ENCODE measurements at places on chromosomes 4 and X.

GRCh38 chrX:48827654-48827968 is 1.3 kb downstream of the ERAS start:
- no peak for DNase-seq

DNA sequence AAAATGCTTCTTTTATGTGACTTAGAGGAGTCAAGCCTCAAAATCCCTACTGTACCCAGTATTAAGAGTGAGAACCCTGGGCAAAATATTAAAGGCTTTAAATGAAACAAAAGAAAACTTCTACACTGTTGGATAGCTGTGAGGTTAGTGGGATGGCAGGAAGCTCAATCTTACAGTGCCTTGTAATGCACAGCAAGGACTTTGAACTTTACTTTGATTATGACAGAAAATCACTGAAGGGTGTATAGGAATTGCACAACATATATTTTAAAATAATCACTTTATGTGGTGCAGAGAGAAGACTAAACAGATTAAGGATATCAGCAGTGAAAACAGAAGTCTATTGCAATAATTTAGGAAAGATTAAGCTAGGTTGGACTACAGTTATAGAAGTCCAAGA is 1333.4 kb downstream of the ADGRL3 start:
- no peak for DNase-seq

- peak; percentile 10 for DNase-seq
Observed at GRCh38 chrX:48896611-48897011, 957 bp downstream of the TIMM17B start.

DNA sequence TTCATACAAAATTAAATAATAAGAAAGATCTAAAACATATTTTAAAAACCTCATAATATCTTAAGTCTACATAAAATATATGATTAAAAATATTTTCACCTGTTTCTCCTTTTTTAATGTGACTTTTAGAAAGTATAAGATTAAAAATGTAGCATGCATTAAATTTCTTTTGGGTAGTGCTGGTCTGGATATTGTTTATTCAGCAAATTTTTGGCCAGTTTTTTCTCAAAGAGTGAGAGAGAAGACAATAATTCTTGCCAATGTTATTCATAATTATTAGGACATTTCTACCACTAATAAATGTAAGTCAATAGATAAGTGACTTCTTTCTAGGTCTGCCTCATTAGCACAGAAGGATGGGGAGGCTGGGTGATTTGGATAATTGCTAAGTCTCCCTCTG is 14.1 kb downstream of the MAGEB1 start:
- no peak for DNase-seq

DNA sequence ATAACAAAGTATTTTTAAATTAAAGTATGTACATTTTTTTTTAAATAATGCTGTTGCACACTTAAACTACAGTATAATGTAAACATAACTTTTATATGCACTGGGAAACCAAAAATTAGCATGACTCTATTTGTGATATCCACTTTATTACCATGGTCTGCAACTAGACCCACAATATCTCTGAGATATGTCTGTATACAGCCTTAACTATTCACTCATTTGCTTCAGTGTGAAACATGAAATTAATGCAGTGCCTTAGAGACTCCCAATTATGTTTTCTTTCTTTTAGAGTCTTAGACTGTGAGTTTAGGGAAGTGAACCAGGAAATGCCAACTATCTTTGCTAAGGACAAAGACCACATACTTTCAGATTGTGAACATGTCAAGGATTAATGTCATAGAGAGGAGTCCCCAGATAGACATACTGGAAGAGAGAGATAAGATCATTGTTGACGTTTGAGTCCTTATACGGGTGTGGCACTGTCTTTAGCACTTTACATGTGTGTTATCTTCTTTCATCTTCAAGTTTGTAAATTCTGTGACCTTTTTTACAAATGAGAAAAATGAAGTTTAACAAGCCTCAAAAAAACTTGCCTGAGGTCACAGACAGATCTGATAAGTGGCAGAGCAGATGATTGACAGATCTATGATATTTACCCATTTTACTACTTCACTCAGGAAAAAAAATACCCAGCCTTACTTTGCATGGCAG is 23.2 kb downstream of the CXorf58 start:
- no peak for DNase-seq

GRCh38 chr4:139826426-139826825 is 160.8 kb downstream of the MGST2 start:
- DNase-seq: no peak

- peak; percentile 73 for DNase-seq
Observed at GRCh38 chr4:142353149-142353738, 492.9 kb downstream of the INPP4B start.

GRCh38 chrX:53440621-53441517 is 6.7 kb upstream of the HSD17B10 start:
- DNase-seq: peak; percentile 37

- no peak for DNase-seq
Observed at GRCh38 chrX:112961981-112962380, 121.3 kb upstream of the AMOT start.

GRCh38 chrX:31969714-31970113 is 897.9 kb upstream of the FTHL17 start:
- DNase-seq: no peak

DNA sequence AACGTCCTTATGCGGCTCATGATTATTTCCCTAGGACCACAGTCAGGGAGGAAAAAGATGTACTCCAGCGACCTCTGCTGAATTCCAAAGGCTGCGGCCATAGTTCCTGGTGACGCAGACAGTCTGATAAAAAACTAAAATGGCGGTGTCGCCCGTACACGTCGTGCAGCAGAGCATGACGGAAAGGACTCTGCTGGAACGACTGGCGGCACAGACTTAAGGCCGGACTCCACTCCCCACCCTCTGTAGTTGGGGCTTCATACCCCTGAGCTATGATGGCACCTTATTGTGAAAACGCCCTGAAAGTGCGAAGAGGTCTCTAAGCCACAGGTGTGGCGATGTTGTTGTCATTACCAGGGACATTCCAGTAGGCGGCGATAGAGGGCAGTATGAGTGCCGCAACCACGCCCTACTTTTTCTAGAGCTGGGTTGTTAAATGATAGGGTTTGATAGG is 90.0 kb upstream of the EDA2R start:
- peak; percentile 76 for DNase-seq

- no peak for DNase-seq
Observed at GRCh38 chr4:176540814-176541213, 221.0 kb downstream of the SPCS3 start.

GRCh38 chrX:40449956-40450706 is 130.6 kb upstream of the ATP6AP2 start:
- DNase-seq: no peak

DNA sequence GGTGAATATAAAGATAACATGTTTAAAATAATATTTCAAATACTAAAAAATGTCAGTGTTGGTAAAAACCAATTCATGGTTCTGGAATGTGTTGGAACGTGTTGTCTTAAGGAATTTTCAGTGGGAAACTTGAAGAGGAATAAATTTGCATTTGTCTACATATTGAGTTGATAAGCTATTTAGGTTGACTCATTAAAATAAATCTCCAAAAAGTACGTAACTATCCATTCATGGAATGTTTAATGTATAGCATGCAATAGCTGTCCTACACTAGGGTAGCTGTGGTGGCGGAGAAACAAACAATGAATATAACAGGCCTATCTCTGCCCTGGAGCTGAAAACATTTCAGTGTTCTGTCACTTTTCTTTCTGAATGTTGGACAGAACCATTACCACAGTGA is 20.3 kb downstream of the SHISA3 start:
- peak; percentile 70 for DNase-seq

DNA sequence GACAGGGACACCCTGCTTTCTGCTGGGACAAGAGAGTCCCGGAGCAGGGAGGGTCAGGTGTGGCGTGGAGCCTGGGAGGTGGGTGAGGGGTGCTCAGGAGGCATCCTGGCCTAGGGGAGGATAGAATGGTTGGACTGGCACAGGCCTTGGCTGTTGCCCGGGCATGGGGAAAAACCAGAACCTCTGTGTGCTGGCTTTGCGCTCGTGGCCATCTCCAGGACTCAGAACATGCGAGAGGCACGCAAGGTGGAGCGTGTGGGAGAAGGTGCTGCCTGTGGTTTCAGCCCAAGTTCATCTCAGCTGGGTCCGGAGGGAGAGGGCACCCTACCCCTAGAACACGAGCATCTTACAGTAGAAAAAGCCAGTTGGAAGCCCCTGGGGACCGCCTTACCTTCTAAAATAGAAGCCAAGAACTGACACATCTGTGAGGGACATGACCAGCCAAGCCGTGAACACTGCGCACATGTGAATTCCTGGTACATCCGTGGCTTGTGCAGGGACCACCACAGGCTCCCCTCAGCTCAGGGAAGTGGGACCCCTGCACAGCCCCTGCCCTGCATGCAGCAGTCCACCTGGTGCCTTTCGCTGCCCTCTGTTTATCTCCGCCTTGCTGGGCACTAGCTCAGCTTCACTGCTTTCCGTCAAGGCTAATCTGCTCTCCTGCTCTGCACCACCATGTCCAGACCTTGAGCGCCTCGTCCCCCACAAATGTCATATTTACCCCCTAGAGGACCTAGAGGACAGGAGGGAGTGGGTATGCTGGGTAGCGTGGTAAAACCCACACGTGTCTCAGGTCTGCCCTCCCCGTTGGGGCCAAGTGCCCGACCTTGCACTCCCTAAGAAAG is 13.5 kb downstream of the MSANTD1 start:
- DNase-seq: no peak

GRCh38 chrX:131778269-131779218 is 234.7 kb downstream of the OR13H1 start:
- no peak for DNase-seq

GRCh38 chr4:7442574-7443162 is 7.9 kb upstream of the PSAPL1 start:
- no peak for DNase-seq

DNA sequence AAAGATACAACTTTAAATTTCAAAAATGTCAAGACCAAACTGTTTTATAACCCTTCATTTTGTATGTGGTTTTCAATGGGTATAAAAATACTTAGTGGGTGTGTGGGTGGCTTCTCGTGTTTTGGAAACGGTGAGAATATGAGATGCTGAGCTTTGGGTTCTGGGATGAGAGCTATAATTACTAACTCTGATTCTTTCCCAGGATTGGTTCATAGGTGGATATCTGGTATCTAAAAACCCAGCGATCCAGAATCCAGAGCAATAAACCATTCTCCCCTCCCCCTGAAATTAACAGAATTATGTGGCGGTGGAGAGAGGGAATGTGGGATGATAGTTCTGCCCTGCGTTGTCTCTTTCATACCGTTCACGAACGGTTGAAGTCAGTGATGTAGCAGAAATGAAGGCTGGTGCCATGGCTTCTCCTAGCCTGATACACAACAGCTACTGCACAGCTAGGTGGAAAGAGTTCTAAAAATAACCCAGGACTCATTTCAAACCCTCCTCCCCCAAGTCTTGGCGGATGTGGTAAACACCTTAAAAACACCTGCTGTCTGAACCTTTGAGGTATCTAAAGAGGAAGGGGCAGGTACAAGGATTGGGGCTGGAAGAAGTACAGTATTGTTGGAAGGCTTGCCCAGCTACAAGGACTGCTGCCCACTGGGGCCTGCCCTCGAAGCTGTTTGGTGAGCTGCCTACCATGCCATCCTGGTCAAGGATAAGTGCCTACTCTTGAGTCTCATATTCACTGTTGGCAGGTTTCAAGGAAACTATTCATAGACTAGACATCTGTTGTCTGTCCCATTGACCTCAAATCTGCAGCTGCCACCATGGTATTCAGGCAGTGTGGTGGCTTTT is 44.5 kb downstream of the SEPTIN11 start:
- DNase-seq: no peak

- DNase-seq: no peak
Observed at GRCh38 chr4:112379306-112379705, 82.1 kb downstream of the ALPK1 start.

DNA sequence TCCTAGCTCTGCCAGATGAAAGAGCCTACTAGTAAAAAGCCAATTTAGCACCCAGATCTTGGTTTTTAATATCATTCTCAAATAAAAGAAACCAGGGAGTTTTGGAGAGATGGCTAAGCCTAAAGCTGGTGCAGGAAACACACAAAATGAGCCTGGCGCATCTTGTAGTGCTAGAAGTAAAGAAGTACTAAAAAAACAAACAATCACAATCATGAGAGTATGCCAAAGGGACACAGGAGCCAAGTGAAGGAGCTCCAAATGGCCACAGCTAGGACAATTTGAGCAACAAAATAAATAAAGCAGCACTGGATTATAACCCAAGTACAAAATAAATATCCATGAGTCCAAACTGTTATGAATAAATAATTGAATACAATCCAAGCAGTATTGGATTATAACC is 37.8 kb upstream of the HCCS start:
- no peak for DNase-seq

- no peak for DNase-seq
Observed at GRCh38 chr4:176209535-176209934, 14.2 kb upstream of the SPATA4 start.

DNA sequence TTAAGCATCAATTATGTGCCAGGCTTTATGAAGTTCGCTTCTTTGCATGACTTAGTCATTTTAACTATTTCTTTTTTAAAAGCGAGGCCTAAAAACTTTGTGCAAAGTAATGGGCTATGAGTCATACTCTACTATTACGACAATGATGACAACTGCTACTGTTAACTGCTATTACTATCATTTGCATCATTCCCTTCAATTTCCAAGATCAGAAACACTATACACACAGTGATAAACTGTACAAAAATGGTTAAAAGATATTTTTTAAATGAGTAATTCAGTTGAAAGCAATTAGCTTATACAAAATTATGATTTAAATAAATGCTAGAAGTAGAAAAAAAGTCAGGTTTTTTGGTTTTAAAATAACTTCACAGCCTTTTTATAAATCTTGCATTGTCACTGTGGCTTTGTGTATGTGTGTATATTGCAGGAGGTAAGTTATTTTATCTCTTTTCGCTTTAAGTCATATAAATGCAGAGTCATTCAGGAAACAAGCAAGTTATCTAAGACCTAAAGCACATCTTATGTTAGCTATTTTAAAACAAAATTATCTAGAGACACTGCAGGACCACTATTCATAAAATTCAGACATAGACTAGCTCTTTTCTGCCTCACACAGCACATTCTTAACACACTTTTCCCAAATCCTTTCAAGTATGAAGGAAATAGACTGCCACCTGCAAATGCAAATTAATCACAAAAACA is 18.5 kb upstream of the CXCL3 start:
- DNase-seq: peak; percentile 90

Measured in fibroblast of skin of scalp (primary cell).